ENCODE measurements at places on chromosomes 6 and 20.

GRCh38 chr20:12316794-12317193, 399.1 kb downstream of the BTBD3 start:
- no peak for DNase-seq

DNA sequence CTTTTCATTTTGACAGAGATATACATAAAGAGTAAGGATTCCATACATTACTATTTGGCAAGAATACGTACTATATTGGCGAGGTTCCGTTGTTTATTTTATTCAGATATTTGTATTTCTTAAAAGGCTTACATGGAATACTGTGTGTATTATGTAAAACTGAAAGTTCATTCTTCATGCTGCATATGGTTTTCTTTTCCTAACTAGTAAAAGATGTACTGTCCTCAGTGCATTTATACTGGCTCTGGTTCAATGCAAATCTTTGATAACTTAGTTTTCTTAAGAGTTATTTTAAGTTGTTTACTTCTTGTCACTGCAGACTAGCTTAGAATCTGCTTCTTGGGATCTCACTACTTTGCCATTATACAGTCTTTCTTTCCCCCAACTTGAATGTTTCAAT, 42.0 kb downstream of the ADGRB3 start:
- DNase-seq = no peak

GRCh38 chr6:137745321-137745720, 121.7 kb upstream of the TNFAIP3 start:
- DNase-seq = no peak

- no peak for DNase-seq
Observed at GRCh38 chr6:97294451-97294850, 11.4 kb upstream of the MMS22L start.

DNA sequence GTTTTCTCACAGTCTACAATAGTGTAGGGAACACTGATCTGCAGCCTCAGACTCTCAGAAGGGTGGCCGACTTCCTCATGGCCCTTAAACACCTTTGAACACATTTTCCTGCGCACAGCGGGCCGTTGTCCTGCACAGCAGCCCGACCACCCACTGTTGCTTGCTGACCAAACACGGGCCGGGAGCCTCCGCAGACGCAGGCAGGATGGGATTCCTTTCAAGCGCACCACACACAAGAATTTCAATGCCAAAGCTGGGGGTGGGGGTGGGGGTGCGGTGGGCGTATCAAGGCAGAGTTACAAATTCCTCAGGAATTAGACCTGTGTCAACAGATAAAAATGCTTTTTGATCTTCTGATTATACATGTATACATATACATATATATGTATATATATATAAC, 74.5 kb downstream of the HUS1B start:
- peak; percentile 77 for DNase-seq

GRCh38 chr20:59145924-59146779, 17.5 kb upstream of the ZNF831 start:
- DNase-seq = no peak

DNA sequence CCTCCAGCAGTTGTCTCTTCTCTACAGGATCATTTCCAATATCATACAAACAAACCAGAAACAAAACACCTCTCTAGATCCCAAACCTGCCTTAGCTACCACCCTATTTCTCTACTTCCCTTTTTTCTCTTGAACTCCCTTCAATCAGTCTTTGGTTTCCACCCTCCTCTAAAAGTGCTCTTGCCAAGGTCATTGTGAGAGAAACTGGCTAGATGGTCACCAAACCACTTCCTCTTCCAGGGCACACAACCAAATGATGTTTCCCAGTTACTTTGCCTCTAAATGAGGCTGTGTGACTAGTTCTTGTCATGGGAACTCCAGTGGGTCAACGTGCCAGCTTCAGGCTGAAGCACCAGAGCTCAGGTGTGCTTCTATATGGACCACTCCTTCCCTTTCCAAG, 85.8 kb upstream of the ARMC2 start:
- no peak for DNase-seq

DNA sequence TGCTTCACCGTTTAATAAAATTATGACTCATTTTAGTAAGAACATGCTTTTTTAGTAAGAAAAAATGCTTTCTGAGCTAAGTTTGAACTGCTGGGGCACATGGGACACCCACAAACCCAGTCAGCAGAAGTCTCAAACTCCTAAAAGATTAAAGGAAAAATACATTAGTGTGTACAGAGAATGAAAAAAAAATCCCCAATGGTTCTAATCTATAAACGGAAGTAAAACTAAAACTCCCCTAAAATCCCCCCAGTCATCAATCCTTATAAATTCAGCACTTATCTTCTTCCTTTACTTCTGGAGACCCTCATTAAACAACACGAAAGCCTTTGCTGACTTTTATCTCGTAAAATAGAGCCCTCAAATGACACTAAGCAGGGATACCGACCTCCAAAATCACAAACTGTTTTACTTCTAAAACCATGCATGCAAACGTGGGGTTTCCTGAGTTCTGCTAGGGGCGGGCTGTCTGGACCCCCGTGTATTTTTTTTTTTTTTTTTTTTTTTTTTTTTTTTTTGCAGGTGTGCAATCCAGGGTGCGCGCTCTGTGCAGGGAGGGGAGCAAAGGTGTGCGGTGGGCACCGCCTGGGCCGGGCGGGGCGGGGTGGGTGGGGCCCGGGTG, 1.1 kb upstream of the MYB start:
- no peak for DNase-seq
